ENCODE measurements at places on chromosomes 4 and X.

DNA sequence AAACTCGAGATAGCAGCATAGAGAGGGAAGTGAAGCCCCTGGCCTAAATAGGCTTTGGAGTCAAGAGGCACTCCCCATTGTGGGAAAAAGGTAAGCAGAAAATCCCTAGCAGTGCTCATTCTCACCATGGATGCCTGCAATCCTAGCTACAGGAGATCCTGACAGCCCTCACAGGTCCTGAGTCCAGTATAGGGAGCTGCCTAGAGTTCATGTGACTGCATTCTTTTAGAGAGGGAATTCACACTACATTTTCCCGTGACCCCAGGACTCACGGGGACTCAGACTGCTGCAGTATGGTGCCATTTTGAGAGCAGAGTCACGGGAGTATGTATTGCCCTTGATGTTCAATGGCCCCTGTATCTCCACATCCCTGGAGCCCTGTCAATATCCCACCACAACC lies 82.4 kb downstream of the MAGED1 start:
- no peak for DNase-seq

- peak; percentile 54 for DNase-seq
These were observed 29.2 kb downstream of the HTT-AS start for GRCh38 chr4:3044870-3045819.

DNA sequence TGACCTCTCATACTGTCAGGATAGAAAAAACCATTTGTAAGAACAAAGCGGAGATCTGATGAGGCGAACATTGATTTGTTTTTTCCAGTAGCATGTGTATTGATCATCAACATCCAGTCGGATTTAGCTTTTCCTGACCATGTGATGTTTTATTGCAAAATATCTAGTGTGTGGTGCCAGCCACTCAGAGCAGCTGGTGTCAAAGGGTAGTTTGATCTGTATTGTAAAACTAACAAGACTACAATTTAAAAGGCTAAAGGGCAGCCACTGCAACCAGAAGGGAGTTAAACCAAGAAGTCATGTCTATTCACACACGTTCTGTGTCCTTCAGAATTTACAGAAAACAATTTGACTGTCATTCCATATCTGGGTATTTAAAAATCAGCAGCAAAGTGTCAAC lies 719.0 kb upstream of the FRG1 start:
- no peak for DNase-seq

- no peak for DNase-seq
These were observed 68.0 kb upstream of the ATXN3L start for GRCh38 chrX:13387666-13388494.

GRCh38 chr4:40721730-40722171 lies 28.0 kb upstream of the NSUN7 start:
- DNase-seq: no peak

- no peak for DNase-seq
These were observed 34.1 kb downstream of the GPAT3 start for GRCh38 chr4:83569987-83570386.

Data from mucosa of descending colon (tissue), 3 donors.